ENCODE measurements at places on chromosomes 13 and 19. TPM values are rescaled to one million over a fixed set of nuclear protein-coding genes. Genes with fewer than 3 reads are reported as not detected.

Gene PGLYRP2
- total RNA-seq, result not detected

Gene ZNF382
- not detected for total RNA-seq

Gene RUBCNL
- 0.42 TPM for total RNA-seq

Gene LONP1
- total RNA-seq, result 180 TPM

Gene PRR22
- 13.5 TPM for total RNA-seq

Gene CEACAM20
- not detected for total RNA-seq

Gene TEX101
- total RNA-seq, result not detected

Gene RLN3
- not detected for total RNA-seq

Gene MIR17HG
- 10.3 TPM for total RNA-seq

Gene MCEMP1
- total RNA-seq, result not detected

Gene KIR2DL4
- total RNA-seq, result not detected

Gene PPM1N
- total RNA-seq, result 5.2 TPM

Gene SHANK1
- total RNA-seq, result 3.0 TPM

Gene NALCN
- total RNA-seq, result not detected

Gene ZNF813
- not detected for total RNA-seq

Gene PDE4A
- total RNA-seq, result 33.7 TPM

All from HCT116 (cell line).